ENCODE measurements at places on chromosomes 5 and 9.

DNA sequence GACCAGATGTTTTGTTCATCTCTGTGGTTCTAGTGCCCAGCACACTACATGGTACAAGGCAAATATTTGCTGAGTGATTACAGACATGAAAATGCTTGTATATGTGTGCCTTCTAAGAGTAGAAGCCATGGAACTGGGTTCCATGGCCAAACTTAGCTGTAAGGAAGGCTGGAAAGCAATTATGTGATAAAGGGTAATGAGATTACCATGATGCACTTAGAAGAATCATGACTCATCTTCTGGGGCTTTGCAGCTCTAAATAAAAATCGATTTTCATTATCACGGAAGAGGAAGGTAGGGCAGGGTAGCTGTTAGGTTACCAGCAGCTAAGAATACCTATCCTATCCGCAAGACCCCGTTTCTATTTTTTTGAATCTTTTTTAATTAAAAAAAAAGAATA is 28.0 kb downstream of the RFK start:
- no peak for DNase-seq

DNA sequence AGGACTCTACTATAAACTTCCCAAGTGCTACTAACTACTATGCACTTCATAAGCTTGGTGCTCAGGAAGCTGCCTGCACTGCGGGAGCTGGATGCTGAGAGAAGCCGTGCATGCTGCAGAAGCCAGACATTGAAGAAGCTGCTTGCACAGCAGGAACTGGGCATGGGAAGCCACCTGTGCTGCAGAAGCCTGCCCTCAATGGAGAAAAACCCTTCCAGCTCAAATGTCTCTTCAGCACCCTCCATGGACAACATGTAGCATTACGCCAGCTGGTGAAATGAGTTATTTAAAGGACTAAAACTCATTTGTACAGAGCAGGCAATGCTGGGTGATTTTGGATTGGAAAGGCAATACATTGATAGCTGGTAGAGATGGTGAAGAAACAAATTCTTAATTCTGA is 247.2 kb downstream of the KIF4B start:
- DNase-seq, result no peak

DNA sequence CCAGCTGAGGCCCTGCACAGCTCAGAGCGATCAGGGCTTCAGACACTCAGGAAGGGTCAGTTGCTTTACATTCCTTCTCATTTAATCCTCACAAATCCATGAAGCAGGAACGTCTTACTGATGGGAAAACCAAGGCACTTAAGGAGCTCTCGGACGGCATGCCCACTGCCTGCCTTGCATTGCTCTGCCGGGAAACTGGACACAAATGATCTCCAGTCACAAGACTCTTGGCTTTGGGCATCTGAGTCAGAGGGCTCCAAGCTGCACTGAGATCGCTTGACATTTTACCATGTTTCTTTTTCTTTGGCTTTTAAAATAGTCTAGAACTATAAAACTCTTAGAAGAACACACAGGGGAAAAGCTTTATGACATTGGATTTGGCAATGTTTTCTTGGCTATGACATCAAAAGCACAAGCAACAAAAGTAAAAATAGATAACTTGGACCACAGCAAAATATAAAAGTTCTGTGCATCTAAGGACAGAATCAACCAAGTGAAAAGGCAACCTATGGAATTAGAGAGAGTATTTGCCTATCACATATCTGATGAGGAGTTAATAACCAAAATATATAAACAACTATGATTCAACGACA is 43.6 kb upstream of the HRH2 start:
- DNase-seq, result no peak

DNA sequence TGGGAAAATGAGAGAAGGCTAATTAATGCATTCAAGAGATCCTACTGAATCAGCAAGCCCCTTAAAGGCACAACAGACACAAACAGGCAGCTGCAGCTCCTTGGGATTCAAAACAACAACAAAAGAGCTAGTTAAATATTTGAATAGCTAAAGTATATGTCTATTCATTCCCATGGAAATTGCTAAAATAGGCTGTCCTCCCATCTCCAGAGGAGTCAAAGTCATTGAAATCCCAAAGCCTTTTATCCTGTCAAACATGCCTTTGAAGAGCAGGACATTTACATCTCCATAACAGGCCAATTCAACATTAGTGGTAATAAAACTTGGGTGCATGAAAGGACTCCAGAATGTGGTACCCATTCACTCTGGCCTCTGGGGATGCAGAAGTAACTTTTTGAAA is 177.4 kb downstream of the NTRK2 start:
- DNase-seq, result no peak

GRCh38 chr9:90169490-90169889 is 473.1 kb downstream of the DIRAS2 start:
- DNase-seq, result no peak

DNA sequence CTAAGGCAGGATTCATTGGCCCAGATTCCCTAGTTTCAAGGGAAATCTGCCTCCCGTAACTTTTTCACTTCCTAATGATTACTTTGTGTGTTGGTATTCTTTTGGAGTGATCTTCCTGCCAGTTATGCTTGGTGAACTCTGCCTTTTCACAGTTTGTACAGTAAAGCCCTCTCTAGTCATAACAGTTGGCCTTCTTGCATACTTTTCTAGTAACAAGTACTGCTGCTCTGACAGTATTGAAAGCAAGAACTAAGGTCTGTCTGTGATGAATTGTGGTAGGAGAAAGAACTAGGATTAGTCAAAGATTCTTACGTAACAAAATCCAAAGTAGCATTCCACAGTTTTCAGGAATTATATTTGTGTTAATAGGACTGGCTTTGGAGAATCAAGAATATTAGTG is 1457.2 kb upstream of the WWC1 start:
- DNase-seq, result no peak

- no peak for DNase-seq
Observed at GRCh38 chr5:150173161-150173560, 6.6 kb downstream of the CDX1 start.

DNA sequence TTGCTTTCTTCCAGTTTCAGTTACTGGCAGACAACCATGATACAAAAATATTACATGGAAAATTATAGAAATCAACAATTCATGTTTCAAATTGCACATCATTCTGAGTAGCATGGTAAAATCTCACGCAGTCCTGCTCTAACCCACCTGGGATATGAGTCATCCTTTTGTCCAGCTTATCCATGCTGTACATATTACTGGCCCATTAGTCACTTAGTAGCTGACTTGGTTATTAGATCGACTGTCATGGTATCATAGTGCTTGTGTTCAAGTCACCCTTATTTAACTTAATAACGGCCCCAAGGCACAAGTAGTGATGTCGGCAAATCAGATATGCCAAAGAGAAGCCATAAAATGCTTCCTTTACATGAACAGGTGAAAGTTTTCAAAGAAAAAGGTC is 41.2 kb downstream of the NADK2 start:
- peak; percentile 78 for DNase-seq

DNA sequence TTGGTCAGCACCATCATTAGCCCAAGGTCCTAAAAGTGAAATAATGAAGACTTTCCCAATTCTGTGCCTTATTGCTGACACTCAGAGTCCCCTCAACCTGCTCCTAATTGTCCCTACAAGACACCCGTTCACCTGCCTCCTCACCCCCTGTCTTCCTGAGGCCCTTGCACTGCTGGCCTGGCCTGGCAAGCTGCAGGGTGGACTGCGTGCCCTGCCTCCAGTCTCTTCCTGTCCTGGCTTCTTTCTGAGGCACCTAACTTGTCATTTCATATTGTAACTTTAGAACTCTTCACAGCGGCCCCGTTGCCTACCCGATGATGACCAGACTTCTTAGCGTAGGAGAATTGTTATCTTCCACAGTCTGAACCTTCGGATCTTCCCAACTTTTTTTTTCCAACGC is 153.9 kb downstream of the SMARCA2 start:
- no peak for DNase-seq

DNA sequence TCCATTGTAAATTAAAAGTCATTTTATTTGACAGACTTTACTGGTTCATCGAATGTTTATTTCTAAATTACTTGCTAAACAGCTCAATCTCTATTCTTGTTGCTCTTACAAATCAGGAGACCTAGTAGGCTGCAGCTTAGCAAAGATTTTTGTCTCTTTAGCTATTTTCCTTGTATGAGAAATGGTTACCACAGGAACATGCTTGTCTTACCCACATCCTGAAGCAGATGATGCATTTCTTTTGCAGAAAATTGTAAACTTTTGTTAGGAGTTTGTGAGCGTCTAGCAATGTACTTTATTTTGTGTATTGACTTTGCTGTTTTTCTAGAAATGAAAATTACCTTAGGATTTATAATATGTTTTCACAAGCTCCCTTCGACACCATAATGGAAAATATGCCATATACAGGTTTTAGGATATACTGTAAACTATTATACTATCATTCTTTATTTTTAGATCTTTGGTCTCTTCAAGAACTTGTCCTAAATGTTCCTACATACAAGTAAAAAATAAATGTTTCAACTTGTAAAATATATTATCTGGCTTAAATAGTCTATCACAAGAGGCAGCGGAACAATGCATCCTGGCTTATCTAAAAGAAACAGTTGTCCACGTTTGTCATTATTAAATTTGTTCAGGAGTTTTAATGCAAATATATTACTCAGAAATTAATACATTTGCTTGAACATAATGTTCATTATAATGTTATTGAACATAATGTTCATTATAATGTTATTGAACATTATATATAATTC is 54.1 kb downstream of the SPEF2 start:
- no peak for DNase-seq

GRCh38 chr5:16931334-16932110 is 4.6 kb downstream of the MYO10 start:
- DNase-seq, result no peak

DNA sequence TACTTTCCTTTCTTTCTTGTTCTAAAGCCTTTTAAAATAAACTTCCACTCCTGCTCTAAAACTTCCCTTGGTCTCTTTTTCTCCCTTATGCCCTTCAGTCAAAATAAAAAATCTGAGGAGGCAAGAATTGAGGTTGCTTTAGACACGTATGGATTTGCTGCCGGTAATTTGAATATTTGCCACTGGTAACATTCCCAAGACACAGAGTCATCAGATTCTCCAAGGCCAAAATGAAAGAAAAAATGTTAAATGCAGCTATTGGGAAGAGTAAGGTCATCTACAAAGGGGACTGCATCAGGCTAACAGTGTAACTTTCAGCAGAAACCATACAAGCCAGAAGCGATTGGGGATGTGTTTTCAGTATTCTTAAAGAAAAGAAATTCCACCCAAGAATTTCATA is 311.1 kb downstream of the CDH18 start:
- peak; percentile 10 for DNase-seq

- no peak for DNase-seq
Observed at GRCh38 chr5:178337334-178337741, 104.7 kb upstream of the PHYKPL start.

GRCh38 chr9:109031241-109031640 is 17.9 kb upstream of the CTNNAL1 start:
- peak; percentile 59 for DNase-seq

GRCh38 chr5:120765189-120765588 is 301.1 kb downstream of the PRR16 start:
- DNase-seq, result no peak

- no peak for DNase-seq
Observed at GRCh38 chr5:132429463-132430440, 60.2 kb downstream of the SLC22A5 start.

DNA sequence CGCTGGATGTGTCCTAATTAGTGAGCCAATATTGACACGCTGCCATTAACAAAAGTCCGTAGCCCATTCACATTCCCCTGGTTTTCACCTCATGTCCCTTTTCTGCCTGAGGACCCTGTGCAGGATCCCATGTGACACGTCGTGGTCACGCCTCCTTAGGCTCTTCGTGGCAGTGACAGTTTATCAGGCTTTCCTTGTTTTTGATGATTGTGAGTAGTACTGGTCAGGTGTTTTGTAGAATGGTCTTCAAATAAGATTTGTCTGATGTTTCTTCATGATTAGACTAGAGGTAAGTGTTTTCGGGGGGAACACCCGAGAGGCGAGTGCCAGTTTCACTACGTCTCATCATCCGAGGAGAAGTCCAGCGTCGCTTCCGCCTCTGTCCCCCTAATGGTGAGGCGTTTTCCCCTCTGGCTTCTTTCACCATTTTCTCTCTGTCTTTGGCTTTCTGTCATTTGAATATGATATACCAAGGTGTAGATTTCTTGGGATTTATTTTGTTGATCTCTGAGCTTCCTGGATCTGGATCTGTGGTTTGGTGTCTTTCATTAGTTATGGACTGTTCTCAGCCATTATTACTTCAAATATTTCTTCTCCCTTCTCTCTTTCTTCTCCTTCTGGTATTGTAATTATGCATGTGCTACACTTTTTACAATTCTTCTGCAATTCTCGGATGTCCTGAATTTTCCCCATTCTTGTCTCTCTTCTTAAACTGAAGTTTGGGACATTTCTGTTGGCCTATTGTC is 57.3 kb downstream of the TRIP13 start:
- no peak for DNase-seq

DNA sequence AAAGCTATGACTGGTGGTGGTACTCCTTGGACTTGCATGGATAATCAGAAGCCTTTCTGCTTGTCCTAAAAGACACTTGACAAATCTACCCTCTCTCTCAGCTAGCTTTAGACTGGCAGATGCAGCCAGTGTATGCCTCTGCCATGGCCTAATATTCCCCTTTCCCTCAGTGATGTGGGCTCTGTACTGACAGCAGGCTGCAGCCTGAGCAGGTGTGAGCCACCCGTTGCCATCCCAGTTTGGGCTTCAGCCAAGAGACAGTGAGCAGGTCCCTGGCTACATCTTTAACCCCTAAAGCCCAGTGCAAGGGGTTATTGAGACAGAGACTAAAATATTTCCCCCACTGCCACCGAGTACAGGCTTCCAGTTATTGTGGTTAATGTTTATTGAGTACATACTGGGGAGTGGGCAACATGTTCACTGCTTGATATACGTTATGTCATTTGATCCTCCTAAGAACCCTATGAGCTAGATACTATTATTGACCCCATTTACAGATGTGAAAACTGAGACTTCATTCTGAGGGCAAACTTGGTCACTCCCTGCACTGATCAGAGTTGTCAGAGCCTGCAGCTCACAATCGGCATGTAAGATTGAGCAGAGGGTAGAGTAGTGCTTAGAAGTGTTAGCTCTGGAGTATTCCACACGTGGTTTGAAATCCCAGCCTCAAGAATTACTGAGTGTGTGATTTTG is 254.2 kb downstream of the ARHGAP26 start:
- no peak for DNase-seq

GRCh38 chr9:104258296-104259011 is 164.3 kb downstream of the SMC2 start:
- DNase-seq, result no peak

DNA sequence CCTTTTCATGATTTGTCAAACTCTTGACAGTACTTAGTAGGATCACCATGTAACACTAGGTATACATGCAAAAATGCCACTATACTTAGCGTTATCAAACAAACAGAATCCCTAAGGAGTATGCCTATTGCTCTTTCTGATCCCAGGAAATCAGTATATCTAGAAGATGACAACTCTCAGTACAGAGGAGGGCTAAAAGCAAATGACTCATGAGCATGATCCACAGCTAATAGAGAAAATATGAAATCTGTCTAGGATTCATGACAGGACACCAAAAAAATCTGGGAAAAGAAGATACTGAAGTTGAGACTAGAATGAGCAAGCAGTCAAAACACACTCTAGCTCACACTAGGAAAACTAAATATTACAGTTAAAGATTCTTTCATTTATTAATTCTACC is 89.2 kb downstream of the RAPGEF6 start:
- DNase-seq, result peak; percentile 53

GRCh38 chr5:158819095-158819494 is 280.6 kb downstream of the EBF1 start:
- DNase-seq, result no peak

GRCh38 chr5:73374520-73375190 is 73.9 kb downstream of the FOXD1 start:
- DNase-seq, result no peak
